Thymus (tissue), 14 donors: ENCODE measurements at places on chromosomes 13 and 19. TPM values are rescaled to one million over a fixed set of nuclear protein-coding genes. Genes with fewer than 3 reads are reported as not detected.

The TTC9B gene
- total RNA-seq = not detected

GRCh38 chr19:6680141-6680540 lies 10.2 kb upstream of the TNFSF14 start:
- no peak for DNase-seq

DNA sequence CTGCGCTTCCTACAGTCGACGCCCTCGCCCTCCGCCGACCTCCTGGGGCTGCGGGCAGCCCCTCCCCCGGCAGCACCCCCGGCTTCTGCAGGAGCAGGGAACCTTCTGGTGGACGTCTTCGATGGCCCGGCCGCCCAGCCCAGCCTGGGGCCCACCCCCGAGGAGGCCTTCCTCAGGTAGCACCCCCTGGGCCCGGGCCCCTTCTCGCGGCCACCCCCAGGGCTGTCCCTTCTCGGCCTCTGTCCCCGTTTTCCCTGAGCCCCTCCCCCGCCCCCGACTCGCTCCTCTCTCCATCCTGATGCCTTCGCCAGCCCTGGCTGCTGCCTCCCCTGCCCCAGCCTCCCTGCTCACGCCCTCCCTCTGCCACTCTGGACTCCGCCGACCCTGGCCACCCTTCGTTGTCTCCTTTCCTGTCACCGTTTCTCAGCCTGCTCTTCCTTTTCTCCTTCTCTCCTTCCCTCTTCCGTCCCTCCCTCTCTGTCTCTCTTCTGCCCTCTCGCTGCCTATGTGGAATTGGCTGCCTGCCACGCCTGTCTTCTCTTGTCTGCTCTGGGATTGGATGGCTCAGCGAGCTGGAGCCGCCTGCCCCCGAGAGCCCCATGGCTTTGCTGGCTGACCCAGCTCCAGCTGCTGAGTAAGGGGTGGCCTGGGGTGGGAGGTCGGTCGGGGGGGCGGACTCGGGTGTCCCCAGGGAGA lies 11.0 kb downstream of the FUZ start:
- no peak for DNase-seq

DNA sequence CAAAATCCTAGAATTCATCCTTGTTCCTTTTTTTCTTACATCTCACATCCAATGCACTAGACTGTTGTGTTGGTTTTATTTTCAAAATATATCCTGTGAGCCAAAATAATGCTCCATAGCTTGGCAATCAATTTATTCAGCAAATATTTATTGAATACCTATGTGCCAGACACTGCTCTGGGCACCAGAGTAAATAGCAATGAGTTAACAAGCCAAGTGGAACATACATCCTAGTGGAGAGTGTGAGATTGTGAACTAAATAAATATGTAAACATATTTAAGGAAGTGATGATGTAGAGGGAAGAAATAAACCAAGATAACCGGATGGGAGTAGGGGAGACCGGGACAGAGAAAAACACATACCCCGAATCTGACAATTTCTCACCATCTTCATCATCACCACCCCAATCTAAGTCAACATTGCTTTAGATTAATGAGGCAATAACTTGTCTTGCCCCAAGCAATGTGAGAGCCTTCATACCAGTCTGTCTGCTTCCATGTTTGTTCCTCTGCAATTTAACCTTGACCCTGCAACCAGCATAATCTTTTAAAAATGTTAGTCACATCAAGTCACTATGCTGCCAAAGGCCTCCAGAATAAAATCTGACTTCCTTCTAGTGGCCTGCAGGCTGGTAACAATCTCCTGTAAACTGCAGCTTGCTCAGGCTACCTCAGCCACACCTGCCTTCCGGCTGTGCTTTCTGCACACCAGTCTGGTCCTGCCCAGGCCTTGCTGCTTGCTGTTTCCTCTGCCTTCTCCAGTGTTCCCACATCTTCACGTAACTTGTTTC lies 199.2 kb downstream of the DLEU7 start:
- no peak for DNase-seq

DNA sequence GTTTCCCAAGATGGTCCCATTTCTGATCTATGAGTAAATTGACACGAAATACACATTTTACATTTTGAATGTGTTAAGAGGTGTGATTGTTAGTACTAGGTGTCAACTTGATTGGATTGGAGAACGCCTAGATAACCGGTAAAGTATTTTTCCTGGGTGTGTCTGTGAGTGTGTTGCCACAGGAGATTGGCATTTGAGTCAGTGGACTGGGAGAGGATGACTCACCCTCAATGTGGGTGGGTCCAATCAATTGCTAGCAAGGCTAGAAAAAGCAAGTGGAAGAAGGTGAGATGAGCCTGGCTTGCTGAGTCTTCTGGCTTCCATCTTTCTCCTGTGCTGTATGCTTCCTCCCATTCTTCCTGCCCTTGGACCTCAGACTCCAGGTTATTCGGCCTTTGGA lies 960.7 kb upstream of the PCDH9 start:
- no peak for DNase-seq

DNA sequence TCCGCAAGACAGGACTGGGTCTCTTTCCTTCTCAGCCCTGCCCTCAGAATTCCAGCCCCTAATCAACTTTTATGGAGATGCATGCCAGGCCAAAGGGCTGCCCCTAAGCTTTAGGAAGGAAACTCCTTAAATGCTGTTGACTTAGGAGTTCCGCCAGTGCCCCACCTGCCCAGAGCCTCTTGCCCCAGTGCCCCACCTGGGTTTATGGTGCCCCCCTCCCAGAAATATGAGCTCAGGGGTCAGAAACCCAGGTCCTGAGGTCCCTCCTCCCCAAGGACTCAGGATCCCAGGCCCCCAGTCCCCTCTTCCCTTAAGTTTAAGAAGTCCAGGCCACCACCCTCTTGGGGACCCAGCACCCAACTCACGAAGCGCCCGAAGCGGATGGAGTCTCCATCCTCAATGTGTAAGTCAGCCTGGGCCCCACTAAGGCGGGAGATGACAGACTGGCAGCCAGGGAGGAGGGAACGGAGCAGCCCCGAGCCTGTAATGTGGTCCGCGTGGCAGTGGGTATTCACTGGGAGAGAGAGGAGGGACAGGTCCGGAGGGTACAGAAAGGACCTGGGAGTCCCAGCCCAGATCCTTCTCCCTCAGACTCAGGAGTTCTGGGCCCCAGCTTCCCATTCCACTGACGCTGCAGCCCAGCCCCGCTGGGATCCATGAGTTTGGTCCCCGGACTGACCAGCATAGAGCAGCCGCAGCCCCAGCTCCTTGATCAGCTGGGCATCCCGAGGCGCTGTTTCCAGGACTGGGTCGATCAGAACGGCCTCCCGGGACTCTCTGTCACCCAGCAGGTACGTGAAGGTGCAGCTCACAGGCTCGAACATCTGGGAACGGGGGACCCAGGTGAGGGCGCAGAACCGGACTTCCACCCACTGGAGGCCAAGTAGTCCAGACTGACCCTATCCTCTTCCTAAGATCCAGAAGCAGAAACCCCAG lies 897 bp downstream of the ETHE1 start:
- no peak for DNase-seq

DNA sequence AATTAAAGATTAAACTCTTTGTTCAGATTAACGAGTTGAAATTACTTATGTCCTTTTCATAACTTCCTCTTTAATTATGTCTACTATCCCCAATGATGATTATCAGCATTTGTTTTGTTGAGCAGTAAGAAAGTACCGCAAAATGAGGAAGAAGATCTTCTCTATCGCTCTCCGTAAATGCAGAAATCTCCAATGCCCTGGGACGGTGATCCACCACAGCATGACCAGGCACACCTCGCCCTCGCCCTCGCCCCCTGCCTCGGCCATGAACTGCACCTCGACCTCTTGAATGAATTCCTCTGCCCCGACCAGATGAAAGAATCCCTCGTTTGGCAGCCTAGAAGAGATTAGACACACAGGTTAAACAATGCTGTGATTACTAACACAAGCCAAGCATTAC lies 69.1 kb downstream of the RBM26 start:
- DNase-seq = no peak

DNA sequence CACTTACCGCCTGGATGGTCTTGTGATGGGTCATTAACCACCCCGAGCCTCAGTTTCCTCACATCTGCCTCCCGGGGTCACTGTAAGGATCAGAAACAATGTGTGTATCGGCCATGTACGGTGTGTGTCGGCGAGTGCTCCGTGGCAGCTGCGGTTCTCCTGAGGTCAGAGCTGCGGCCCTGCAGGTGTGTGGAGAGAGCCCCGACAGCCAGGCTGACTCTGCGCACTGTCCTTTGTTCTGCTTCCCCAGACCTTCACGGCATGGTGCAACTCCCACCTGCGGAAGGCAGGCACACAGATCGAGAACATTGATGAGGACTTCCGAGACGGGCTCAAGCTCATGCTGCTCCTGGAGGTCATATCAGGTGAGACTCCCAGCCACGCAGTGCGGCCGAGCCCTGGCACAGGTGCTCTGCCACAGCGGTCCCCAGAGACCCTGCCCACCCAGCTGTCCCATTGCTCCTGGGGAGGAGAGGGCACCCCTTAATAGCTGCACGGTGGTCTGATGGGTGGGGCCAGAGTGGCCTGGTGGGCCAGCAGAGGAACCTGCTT lies 43.8 kb downstream of the CAPN12 start:
- no peak for DNase-seq
